Amygdala (tissue), 56 donors: ENCODE measurements at places on chromosomes 1 and 21.

DNA sequence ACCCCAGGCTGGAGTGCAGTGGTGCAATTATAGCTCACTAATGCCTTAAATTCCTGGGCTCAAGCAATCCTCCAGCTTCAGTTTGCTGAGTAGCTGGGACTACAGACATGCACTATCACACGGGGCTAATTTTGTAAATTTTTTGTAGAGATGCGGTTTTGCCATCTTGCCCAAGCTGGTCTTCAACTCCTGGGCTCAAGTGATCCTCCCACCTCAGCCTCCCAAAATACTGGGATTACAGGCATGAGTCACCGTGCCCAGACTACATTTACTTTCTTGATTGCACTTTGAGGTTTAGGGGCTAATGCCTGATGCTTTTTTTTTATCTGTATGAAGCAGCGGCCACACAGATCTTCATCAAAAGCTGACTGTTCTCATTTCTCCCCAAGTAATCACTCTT, 124.6 kb downstream of the KIF26B start:
- no peak for DNase-seq

- DNase-seq, result no peak
Measured at GRCh38 chr1:192913683-192914082, 104.8 kb downstream of the RGS2 start.

GRCh38 chr1:206705191-206705590, 20.5 kb downstream of the MAPKAPK2 start:
- no peak for DNase-seq

DNA sequence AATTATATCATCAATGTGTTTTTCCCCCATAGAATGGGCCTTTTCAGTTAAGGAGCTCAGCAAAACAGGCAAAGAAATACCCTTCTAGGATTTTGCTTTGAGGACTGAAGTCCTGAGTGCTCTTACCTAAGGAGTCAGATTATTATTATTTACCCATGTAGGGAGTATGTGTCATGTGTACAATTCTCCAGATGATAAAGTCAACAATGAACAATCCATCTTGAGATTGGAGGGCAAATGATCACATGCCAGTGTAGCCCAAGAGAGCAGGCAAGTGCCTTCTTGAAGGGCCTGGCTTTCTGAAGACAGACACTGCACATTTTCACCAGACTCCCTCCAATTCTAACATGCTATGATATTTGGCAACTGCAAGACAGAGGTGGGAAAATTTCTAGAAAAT, 159.7 kb downstream of the PCNX2 start:
- DNase-seq, result no peak

GRCh38 chr21:10464975-10465374, 56.4 kb upstream of the TPTE start:
- DNase-seq, result no peak

GRCh38 chr1:93537396-93537795, 89.5 kb downstream of the FNBP1L start:
- no peak for DNase-seq

GRCh38 chr1:83769072-83769471, 229.9 kb downstream of the TTLL7 start:
- no peak for DNase-seq

DNA sequence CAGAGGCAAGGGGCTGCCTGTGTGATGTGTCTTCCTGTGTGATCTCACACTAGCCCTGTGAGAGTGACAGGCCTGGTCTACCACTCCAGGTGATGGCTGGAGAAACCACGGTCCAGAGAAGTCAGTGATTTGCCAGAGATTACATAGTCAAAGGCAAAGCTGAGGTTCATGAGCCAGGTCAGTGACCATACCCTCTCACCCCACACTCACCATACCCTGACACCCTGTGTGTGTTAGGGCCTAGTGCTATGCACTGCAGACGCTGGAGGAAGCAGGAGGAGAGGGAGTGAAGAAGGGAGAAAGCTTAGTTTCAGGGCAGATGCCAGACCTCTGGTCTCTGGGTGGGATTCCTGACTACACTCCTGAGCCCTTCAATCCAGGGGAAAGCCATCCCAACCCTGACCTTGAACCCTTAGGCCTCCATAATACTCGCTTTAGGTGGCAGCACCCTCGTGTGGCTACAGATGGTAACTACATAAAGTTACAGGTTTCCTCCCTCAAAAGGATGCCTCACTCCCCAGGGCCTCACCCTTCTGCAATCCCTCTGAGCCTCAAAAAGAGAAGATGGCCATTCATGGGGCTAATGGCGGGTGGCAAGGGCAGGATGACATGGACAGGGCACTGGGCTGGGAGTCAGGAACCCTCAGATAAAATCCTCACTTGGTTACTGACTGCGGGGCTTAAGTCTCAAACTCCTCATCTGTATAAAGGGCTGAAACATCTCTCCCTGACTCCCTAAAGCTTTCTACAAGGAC, 20.8 kb upstream of the SDC3 start:
- no peak for DNase-seq
